ENCODE measurements at places on chromosomes 6 and 20.

DNA sequence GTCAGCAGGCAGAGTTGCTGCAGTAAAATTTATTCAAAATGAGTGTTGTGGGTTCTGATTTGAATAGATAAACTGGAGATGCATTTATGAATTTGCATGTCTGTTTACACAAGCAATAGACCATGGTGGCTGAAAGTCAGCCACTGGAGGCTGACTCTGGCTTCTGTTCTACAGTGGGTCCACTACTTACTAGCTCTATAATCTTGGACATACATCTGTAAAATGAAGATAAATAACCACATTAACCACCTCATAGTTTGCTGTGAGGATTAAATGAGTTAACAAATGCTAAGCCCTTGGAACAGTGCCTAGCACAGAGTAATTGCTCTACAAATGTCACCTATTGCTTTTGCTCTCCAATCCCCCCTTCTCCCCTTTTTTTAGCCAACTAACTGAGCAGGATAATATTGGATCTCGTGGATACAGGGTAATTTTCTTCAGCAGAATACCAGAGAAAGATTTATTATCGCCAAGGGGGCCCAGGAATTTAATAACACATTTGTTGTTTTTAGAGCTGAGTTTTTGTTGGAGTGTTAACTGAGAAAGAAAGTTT is 1.4 kb upstream of the PM20D2 start:
- peak; percentile 12 for DNase-seq
- peaks cover 38% of the 10 kb centered on the region for H3K4me1 ChIP-seq
- no peak overlapping the region for H3K4me3 ChIP-seq
- H3K36me3 ChIP-seq: peaks cover 13% of the 10 kb centered on the region
- no peaks in the 10 kb centered on the region for H3K27me3 ChIP-seq

GRCh38 chr6:137033828-137034227 is 10.9 kb downstream of the IL20RA start:
- H3K36me3 ChIP-seq: no peaks in the 10 kb centered on the region
- H3K4me1 ChIP-seq: peaks cover 9% of the 10 kb centered on the region
- peaks cover 40% of the 10 kb centered on the region for H3K27me3 ChIP-seq
- H3K4me3 ChIP-seq: no peak overlapping the region
- H3K27ac ChIP-seq: no peak overlapping the region

- no peaks in the 10 kb centered on the region for H3K27me3 ChIP-seq
- no peak for DNase-seq
- H3K27ac ChIP-seq: no peak overlapping the region
- H3K4me3 ChIP-seq: no peak overlapping the region
- no peaks in the 10 kb centered on the region for H3K4me1 ChIP-seq
- H3K36me3 ChIP-seq: no peaks in the 10 kb centered on the region
These were observed 117.6 kb downstream of the DST start for GRCh38 chr6:56524891-56525703.

GRCh38 chr20:41560970-41561369 is 57.2 kb downstream of the CHD6 start:
- DNase-seq: no peak
- no peak overlapping the region for H3K4me3 ChIP-seq
- H3K4me1 ChIP-seq: peaks cover 65% of the 10 kb centered on the region

GRCh38 chr6:13421425-13422059 is 65.9 kb downstream of the GFOD1 start:
- H3K4me1 ChIP-seq: peaks cover 36% of the 10 kb centered on the region
- H3K36me3 ChIP-seq: no peaks in the 10 kb centered on the region
- peaks cover 5% of the 10 kb centered on the region for H3K27me3 ChIP-seq
- no peak overlapping the region for H3K27ac ChIP-seq

DNA sequence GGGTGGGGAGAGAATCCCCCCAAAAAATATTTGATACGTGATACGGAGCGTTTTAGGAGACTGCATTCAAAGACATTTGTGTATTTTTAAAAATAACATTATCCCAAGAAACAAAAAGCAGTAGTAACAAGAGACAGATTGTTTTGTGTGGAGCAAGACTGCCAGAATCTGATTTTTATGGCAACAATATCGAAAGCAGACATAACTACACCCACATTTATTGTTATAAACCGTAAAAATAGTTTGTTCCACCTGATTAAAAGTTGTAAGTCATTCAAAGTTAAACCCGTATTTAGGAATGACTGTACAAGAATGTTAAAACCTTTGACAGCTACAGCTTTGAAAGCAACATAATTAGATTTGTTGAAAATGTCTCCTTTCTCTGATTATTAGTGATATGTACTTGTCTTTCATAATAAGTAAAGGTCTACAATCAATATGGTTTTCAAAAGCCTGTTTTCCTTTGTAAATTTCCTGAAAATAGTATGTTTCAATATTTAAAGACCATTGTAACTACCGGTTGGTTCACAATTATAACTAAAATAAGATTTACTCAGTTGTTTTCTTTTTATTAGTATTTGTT is 2.7 kb downstream of the EYA4 start:
- H3K36me3 ChIP-seq: no peaks in the 10 kb centered on the region
- no peak overlapping the region for H3K4me3 ChIP-seq
- no peak overlapping the region for H3K27ac ChIP-seq

DNA sequence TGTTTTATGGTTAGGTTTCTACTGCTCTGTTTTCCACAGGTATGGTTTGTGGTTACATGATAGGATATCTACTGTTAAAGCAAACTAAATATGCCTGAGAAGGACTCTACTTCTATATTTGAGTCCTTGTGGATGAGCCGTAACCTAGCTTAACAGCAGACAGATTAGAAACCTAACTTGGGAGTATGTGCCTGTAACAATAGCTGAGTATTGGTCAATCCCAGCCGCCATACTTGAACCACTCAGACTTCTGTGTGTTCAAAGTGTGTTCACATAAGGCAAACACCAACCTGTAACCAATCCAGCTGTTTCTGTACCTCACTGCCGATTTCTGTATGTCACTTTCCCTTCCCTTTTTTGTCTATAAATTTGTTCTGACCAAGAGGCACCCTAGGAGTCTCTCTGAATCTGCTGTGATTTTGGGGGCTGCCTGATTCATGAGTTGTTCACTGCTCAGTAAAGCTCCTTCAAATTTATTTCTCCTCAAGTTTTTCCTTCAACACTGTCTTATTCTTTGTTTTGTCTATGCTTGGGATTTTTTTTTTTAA is 37.1 kb downstream of the PHF3 start:
- no peak for DNase-seq
- no peaks in the 10 kb centered on the region for H3K27me3 ChIP-seq
- no peak overlapping the region for H3K27ac ChIP-seq
- H3K4me3 ChIP-seq: no peak overlapping the region

Data from activated CD4-positive, alpha-beta T cell treated with anti-CD3 and anti-CD28 coated beads for 36 hours (primary cell).